ENCODE measurements at places on chromosomes 12 and 14. TPM values are rescaled to one million over a fixed set of nuclear protein-coding genes. Genes with fewer than 3 reads are reported as not detected.

KRT79 gene
- total RNA-seq = not detected

CLEC6A gene
- not detected for total RNA-seq

TMEM263 gene
- total RNA-seq = 28.2 TPM

PTHLH gene
- 17.9 TPM for total RNA-seq

PARP2 gene
- 23.2 TPM for total RNA-seq

DTX1 gene
- total RNA-seq = 0.42 TPM

ARG2 gene
- 2.2 TPM for total RNA-seq

PTPRR gene
- 0.30 TPM for total RNA-seq

CSRP2 gene
- 19.4 TPM for total RNA-seq

SLC7A8 gene
- total RNA-seq = 0.82 TPM

MIP gene
- not detected for total RNA-seq

Measured in A549 treated with GW870086 at 1 μM for 4 hours (cell line).